Right lobe of liver (tissue), 6 donors: ENCODE measurements at places on chromosomes 2 and 18.

DNA sequence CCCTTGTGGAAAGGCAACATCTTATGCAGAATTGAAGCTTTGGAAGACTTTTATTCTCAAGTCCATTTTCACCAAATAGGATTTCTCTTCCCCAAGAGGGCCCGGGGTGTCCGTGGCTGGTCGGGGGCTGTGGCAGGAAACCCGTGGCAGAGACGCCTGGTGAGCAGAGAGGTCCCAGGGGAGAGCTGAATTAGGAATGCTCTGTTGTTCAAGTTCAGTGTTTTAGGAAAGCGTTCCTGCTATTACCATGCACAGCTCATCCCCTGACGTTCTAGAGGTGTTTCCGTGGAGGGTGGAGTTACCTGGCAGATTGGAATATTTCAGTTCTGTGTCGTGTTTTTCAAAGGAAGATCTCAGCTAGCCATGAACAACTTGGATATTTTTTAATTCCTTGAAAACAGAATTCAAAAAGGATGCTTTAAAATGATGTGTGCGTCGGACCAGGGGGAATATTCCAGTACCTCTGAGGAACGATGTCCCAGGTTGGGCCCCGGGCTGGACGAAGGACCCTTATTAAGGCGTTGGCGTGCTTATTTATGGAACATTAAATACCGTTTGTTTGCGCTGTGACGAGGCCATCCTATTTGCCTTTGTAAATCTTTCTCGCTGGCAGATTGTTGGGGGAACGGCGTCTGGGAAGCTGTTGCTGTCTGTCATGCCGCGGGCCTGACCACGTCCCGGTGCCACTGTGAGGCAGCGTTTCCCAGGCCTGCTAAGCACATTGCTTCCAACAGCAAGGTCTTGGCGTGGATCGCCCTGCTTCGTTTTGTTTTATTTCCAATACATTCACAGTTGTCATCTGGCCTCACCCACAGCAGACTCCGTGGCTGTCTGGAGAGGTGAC, 8.2 kb downstream of the NFATC1 start:
- peak; percentile 31 for DNase-seq

DNA sequence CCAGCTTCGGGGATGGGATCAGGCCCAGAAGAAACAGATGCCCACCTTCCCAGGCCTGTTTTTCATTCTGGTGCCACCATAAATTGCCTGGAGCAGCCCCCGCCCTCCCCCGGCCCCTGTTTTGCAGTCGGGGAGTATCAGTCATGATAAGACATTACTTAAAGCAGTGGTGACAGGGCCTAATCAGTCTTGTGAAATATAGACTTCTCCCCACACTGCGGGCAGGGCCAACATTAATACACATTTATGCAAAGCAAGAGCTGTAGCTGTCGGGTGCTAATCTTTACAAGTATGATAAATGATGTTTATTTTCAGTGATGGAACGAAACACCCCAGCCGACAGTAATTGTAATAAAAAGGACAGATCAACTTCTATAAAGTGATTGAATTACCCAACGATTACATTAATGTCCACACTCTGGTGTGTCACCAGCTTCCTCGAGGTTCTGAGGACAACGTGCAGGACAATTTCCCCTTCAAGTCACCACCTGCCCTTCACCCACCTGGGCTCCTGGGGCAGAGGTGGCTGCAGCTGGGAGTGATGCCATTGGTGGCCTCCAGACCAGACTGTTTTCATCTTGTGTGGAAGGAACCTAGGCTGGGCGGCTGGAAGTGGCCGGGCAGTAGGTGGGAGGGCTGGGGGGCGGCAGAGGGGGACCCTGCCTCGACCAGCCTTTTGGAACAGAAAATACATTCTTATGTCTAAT, 226.0 kb downstream of the TFCP2L1 start:
- no peak for DNase-seq

GRCh38 chr2:186460465-186460864, 25.6 kb upstream of the ZC3H15 start:
- no peak for DNase-seq

DNA sequence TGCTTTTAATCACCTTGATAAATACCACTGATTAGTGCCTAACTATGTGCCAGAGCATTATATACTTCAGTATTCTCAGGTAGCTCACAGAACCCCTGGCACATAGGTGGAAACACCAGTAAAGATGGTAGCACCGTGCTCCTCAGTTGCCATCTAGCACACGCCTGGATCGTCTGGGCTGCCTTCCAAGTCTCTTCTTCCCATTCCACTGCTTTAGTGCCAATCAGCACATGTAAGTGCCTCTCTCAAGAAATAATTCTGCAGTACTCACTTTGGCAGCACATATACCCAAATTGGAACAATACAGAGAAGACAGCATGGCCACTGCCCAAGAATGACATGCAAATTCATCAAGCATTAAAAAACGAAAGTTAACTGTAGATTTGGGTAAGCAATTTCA, 13.0 kb downstream of the POLR2D start:
- no peak for DNase-seq

GRCh38 chr2:61266632-61267505, 104.9 kb downstream of the C2orf74 start:
- no peak for DNase-seq

GRCh38 chr2:184654945-184655344, 56.6 kb downstream of the ZNF804A start:
- no peak for DNase-seq

DNA sequence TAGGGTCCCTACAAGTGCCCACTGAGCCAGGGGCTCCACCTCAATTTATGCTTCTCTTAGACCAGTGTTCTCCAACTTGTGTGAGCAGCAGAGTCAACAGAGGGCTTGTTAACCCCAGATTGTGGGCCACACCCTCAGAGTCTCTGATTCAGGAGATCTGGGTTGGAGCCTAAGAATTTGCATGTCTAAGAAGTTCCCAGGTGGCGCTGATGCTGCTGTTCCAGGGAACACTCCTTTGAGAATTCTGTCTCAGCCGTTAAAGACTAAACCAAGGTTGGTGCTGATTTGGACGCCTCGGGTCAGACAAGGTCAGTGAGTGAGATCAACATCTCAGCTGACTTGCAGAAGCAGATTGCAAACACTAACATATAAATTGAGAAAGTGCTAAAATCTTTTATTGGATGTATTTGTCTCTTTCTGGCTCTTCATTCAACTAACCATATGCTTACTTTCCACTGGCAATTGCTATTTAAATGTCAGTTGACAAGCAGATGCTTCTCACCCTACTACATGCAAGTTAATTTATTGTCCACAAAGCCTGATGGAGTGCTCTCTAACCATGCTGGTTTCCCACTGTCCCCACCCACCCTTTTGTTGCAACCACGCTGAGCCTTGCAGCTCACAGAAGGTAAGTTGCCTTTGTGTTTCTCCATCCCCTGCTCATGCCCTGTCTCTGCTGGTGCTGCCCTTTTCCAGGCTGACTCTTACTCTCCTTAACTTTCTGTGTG, 31.5 kb downstream of the LYPD1 start:
- DNase-seq = no peak

- DNase-seq = no peak
These were observed 10.2 kb downstream of the RNASEH1 start for GRCh38 chr2:3547915-3548314.

- no peak for DNase-seq
These were observed 20.8 kb downstream of the COPS7B start for GRCh38 chr2:231807020-231807419.

GRCh38 chr2:228493852-228494251, 312.4 kb upstream of the SPHKAP start:
- no peak for DNase-seq

DNA sequence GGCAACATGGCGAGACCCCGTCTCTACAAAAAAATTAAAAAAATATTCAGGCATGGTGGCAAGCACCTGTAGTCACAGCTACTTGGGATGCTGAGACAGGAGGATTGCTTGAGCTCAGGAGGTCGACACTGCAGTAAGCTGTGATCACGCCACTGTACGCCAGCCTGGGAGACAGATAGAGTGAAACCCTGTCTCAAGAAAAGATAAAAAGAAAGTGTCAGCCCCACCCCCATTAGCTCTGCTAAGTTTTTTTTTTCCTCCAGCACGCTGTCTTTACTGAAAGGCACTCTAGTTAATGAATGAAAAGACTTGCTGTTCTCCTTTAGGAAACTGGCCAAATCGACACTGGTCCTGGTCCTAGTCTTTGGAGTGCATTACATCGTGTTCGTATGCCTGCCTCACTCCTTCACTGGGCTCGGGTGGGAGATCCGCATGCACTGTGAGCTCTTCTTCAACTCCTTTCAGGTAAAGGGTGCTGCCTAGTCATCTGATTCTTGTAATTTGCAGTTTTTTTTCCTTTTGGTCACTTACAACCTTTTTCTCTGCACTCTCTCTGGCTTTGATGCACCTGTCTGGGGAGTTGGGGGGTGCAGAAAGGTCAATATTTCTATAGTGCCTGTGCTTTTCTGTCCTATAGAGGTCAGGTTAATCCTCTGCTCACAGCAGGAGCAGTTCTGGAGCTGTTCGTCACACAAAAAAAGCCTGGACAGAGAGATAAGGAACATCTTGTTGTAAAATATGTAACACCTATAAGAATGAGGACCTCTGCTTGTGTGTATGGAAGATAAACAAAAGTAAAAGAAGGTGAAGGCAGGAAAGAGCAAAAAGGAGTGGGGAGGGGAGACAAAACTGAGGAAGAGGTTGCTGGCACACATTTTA, 82.3 kb downstream of the PTH2R start:
- no peak for DNase-seq

- DNase-seq = no peak
These were observed 272.7 kb upstream of the DOK6 start for GRCh38 chr18:69127873-69128500.

GRCh38 chr2:233835230-233836186, 18.8 kb downstream of the HJURP start:
- no peak for DNase-seq

DNA sequence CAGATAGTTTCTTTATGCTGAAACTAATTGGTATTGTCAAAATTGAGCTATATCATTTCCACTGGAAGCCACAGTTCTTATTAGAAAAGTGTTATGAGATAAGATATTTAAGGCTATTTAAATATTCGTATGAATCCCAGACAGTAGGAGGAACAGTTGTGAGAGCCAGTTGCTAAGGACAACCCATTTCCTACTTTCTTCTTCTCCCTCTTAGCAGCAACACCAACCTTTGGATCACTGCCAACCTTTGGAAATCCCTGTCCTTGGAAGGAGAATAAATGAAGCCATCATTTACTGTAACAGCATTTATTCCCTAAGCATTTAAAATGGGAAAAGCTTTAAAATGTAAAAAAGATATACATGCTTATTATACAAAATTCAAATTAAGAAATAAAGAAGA, 85.8 kb downstream of the PLCL1 start:
- DNase-seq = no peak

- no peak for DNase-seq
These were observed 290.1 kb downstream of the PIK3C3 start for GRCh38 chr18:42245137-42245536.

DNA sequence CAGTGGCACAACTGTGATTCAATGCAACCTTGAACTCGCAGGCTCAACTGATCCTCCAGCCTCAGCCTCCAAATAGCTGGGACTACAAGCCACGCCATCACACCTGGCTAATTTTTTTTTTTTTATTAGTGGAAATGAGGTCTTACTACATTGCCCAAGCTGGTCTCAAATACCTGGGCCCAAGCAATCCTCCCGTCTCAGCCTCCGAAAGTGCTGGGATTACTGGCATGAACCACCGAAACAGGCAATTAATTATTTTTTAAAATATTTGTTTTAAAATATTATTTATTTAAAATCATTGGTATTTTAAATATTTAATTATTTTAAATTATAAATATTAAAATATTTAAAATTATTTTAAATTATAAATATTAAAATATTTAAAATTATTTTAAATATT, 24.5 kb downstream of the SRBD1 start:
- no peak for DNase-seq

DNA sequence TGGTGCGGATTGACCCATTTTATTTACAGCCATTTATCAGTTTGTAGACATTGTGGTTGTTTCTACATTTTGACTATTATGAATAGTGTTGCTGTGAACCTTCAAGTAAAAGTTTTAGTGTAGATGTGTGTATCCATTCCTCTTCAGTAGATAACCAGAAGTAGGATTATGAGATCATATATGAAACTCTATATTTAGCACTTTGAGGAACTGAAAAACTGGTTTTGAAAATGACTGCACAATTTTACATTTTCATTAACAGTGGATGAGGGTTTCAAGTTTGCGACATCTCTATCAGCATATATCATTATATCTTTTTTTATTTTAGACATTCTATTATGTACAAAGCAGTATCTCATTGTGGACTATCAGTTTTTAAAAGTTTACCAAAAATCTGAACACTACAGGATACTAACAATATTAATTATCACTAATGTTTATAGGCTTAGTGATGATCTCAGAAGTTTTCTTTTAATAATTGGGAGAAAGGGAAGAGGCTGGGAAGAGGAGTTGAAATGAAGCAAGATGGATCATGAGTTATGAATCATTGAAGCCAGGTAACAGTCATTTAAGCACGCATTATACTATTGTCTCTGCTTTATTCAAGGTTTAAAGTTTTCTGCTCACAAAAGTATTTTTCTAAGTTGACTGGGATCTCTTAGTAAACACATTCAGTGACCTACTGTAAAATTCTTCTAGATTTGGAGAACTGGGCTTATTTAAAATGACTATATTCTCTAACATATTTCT, 329.0 kb upstream of the LRATD1 start:
- DNase-seq = no peak

DNA sequence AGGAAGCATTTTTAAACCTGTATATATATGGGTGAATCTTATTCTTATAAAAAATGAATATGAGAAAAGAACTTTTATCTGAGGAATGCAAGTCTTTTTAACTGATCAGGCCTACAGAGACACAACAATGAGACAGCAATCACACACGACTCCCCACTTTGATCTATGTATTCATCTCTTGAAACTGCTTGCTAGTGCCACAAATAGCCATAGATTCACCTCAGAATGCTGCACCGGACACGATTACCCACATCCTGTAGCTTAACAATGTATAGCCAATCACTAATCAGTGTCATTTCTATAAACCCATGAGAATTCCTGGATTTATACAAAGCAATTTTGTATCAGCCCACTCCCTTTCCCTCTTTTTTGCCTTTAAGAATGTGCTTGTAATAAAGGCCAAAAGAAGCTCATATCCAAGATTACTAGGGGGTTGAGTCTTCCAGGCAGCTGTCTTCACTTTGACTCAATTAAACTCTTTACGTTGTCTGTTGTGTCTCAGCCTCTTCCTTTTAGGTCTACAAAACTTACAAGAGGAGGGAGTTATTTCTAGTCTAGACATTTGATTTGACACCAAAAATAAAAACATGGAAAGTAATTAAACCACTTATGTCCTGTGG, 94.9 kb downstream of the MBD2 start:
- DNase-seq = no peak
